Lower lobe of right lung (tissue), 2 donors: ENCODE measurements at places on chromosomes 1 and 21. TPM values are rescaled to one million over a fixed set of nuclear protein-coding genes. Genes with fewer than 3 reads are reported as not detected.

The AMY1A gene
- 5.8 TPM for total RNA-seq

DNA sequence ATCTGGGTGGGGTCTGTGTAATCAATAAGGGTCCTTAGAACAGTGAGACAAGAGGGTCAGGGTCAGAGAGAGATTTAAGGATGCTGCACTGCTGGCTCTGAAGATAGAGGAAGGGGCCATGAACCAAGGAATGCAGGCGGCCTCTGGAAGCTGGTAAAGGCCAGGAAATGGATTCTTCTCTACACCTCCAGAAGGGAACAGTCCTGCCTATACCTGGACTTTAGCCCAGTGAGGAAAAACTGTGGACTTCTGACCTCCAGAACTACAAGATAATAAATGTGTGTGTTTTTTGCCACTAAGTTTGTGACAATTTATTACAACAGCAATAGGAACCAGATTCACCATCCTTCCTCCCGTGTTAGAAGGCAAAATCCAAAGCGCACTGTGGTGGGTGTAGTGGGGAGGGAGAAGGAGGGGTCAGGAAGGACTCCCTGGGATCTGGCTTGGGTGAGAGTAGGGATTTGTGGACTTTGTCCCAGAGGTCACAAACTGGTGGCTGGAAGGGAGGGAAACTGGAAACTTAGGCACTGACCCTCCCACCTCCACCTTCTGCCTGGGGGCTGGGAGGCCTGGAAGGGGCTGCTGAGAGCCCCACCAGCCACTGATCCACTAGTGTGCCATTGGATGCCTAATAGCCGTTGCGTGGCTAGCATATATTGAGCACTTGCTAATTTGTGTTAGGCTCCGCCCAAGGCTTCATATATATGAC is 5.4 kb upstream of the CELA2A start:
- DNase-seq = no peak

DNA sequence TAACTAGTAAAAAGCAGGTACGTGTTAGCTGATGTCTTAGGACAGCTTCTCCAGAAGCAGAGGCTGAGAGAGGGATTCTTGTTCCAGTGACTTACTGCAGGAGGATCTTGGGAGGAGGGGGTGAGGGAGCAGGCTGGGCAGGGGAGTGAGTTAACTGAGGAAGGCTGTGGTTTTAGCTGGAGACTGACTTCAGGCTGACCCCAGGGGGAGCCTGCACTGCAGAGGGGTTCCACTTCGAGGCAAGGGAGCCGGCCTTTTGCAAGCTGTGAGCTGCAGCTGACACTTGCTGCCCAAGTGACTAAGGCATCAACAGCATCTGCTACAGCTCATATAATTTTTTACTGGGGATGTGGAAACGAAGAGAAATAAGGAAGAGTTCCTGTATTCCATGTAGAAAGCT is 50.4 kb upstream of the SOD1 start:
- no peak for DNase-seq

- DNase-seq = no peak
Measured at GRCh38 chr1:37633938-37634243, 801 bp downstream of the RSPO1 start.

- DNase-seq = no peak
Measured at GRCh38 chr1:216682752-216683151, 40.5 kb downstream of the ESRRG start.

The PAPPA2 gene
- 0.50 TPM for total RNA-seq

DNA sequence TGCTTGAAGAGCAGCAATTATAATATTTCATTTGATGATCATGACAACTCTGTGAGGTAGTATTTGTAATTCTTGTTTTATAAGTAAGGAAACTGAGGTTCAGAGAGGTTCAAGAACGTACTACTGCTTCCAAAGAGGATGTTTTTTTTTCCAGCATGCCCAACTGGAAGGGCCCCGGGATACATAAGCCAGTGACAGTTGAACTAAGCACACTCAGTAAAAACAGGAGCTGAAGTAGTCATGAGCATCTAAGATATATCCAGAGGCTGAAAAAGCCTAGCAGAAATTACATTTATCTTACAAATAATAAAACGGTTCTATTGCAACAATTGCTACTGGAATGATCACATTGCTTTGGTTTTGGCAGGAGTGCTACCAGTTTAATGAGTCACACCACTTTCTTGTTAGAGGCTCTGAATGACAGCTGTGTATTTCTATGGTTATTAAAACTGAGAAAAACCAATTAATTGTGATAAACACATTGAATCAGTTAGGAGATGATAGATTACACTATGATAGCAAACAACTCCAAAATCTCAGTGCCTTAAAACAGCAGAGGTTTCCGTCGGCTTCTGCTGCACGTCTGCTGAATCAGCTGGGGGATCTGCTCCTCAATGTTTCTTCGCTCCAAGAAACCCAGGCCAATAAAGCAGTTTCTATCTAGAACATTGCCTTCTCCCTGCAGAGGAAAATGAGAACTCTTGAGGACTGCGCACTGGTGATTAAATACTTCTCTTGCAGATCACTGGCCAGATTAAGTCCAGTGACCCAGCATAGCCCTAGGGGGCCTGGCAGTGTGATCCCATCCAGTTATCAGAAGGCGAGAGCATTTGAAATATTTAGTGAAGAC is 522.7 kb downstream of the PLPP3 start:
- no peak for DNase-seq

- DNase-seq = no peak
Measured at GRCh38 chr1:191546803-191547202, 611.5 kb upstream of the RGS18 start.

- no peak for DNase-seq
Measured at GRCh38 chr1:89051300-89051954, 13.6 kb downstream of the GBP1 start.

GRCh38 chr21:39518847-39519210 is 67.1 kb downstream of the SH3BGR start:
- no peak for DNase-seq

DNA sequence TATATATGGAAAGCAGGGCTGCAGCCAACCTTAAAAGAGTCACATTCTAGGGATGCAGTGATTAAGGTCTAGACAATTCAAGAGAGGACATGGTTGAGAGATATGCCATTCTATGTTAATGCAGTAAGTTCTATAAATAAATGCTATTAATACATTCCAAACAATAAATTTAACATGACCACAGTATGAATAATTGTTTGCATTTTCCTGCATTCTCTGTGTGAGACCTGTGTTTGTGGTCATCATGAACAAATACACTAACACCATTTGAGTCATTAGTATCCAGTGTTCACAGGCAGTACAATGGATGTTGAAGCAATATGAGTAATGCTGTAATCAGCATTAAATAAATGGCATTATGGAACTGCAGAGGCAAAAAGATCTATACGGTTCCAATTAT is 5.5 kb upstream of the ZRANB2 start:
- DNase-seq = no peak

- DNase-seq = no peak
Measured at GRCh38 chr1:193019442-193020026, 39.6 kb downstream of the UCHL5 start.

GRCh38 chr1:66335859-66336640 is 197.9 kb upstream of the SGIP1 start:
- DNase-seq = peak; percentile 61

The HSPB7 gene
- total RNA-seq = 4.9 TPM

- DNase-seq = no peak
Measured at GRCh38 chr1:223339861-223340260, 24.1 kb downstream of the SUSD4 start.

- DNase-seq = no peak
Measured at GRCh38 chr1:154445040-154445472, 39.9 kb downstream of the IL6R start.

GRCh38 chr1:61222240-61222639 is 139.9 kb downstream of the NFIA start:
- no peak for DNase-seq

DNA sequence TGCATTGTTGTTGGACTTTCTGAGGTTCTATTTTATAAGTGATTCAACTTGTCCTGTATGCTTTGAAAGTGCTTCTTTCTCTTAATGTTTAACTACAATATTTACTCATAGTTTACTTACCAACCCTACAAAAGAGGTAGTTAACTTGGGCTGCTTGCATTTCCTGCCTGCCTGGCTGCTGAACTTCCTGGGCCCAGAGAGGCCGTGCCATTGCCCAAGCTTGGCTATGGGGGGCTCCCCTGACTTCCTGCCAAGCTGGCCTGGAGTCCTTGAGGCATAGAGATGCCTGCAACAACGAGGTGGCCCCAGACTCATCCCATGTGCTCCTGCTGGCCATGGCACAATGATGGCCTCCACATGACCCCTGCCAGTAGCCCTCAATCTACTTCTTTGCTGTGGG is 361.6 kb upstream of the PLD5 start:
- DNase-seq = no peak

The TACSTD2 gene
- 69.9 TPM for total RNA-seq

The NGF gene
- total RNA-seq = 0.97 TPM

The GJA8 gene
- total RNA-seq = not detected

The CELA2B gene
- not detected for total RNA-seq

The RNU1-2 gene
- total RNA-seq = 6,803 TPM

DNA sequence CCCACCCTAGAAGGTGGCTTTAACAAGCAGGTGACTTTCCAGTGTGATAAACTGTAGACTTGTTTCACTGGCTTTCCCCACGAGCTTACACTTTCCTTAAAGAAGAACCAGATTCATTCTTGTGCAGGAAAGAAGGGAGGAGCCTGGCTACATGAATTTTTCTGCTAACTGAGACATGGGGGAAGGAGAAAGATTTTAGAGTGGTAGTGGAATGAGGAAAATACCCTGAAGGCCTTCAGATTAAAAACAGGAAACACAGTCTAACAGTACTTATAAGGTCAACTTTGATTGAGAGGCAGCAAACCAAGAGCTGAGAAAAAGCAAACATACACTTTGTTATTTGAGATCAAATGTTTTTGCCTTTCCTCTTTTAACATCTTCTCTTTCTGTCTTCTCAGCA is 640.9 kb upstream of the PLXNA2 start:
- no peak for DNase-seq

- no peak for DNase-seq
Measured at GRCh38 chr1:217088521-217089284, 365.5 kb upstream of the ESRRG start.

DNA sequence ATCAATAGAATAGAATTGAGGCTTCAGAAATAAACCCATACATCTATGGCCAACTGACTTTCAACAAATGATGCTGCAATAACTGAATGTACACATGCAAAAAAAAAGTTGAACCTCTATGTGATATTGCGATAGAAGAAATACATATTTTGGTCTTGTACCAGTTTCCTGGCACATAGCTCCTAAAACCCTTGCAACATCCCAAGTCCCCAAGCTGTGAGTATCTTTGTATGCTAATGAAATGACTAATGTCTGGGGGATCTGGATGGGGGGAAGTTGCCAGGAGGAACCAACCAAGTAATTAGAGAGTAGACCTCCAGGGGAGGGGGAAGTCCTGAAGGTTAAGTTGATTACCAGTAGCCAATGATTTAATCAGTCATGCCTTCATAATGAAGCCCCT is 24.4 kb downstream of the BLZF1 start:
- DNase-seq = no peak

The SRSF4 gene
- total RNA-seq = 73.9 TPM

The TMEM52 gene
- 1.4 TPM for total RNA-seq

The ZNF691 gene
- total RNA-seq = 11.9 TPM

The TNN gene
- 0.18 TPM for total RNA-seq

The C1orf105 gene
- total RNA-seq = not detected

The FAM151A gene
- not detected for total RNA-seq

- no peak for DNase-seq
Measured at GRCh38 chr1:161096530-161096929, 1.6 kb upstream of the KLHDC9 start.

DNA sequence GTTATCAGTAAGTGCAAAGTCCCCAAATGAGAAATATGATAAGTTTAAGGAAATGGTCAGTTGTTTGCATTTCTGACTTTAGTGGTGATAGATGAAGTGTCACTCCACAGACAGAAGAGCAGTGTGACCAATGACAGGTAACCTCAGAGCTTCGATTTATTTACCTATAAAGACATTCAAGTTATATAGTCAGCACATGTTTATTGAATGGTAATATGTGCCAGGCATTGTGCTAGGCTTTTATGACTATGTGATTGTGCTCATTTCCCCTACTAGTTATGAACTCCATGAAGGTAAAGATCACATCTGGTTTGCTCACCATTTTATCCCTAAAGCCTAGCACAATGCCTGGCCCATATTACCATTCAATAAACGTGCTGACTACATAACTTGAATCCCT is 222.4 kb downstream of the HHIPL2 start:
- no peak for DNase-seq

The NTPCR gene
- 29.5 TPM for total RNA-seq

The SPATA46 gene
- not detected for total RNA-seq

DNA sequence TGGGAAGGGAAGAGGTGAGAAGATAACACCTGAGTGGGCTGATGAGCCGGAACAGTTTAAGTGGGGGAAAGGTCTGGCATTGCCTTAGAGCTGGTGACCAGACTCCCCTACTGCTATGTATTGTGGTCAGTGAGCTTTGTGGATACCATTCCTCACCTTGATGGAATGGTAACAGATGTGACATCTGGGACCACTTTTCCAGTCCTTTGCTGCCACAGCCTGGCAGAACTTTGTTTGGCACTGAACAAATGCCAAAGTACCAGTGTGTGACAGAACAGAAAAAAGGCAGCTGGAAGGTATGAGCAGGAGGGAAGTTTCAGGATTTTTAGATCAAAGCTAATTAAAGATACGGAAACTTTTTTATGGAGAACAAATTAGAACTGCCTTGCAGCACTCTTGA is 6.2 kb downstream of the MED8 start:
- no peak for DNase-seq

- DNase-seq = no peak
Measured at GRCh38 chr1:213982672-213983492, 4.9 kb upstream of the PROX1 start.

- DNase-seq = no peak
Measured at GRCh38 chr1:3217181-3217641, 148.2 kb downstream of the PRDM16 start.

DNA sequence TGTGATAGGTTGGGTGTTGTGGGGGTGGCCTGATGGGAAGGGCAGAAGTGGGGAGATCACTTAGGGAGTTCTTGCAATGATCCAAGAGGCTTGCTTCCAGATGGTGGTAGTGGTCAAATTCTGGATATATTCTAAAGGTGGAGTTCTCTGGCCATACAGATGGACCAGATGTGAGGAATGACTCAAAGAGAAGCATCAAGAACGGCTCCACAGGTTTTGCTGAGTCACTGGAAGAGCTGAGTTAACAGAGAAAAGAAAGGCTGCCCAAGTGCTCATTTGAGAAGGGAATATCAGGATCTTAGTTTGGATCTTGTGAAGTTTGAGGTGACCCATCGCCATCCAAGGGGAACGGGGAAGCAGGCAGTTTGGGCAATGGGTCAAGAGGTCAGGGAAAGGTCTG is 192.9 kb upstream of the GALNT2 start:
- DNase-seq = no peak
